ENCODE measurements at places on chromosomes 5 and 9.
A peak's percentile ranks its signal among the peaks of the same experiment; 100 is the strongest.

- no peak for DNase-seq
These were observed 13.2 kb downstream of the SPTAN1 start for GRCh38 chr9:128565578-128565977.

DNA sequence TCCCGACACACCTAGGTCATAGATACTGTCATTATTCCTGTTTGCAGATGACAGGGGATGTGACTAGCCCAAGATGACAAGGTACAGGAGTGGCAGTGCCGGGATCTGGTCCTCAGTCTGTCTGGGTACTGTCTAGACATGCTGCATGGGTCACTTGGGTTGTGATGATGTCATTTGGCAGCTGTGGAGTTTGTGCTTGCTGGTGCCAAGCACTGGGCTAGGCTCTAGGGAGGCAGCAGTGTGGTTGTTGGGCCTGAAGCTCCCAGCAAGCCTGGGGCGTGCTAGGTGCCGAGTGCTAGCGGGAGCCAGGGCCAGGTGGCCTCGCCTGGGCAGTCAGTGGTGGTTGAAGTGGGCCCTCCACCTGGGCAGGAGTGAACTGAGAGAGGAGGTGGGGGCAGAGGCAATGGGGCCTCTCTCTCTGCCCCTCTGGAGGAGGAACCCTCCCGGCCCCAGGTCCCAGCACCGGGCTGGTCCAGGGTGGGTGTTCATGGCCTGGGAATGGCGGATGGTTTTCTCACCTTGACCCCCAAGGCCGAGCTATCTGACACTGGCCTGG is 8.8 kb upstream of the ASB6 start:
- DNase-seq, result no peak

GRCh38 chr5:9456435-9457042 is 89.3 kb downstream of the SEMA5A start:
- peak; percentile 65 for DNase-seq

GRCh38 chr9:115989831-115990230 is 163.8 kb upstream of the PAPPA start:
- DNase-seq, result no peak

DNA sequence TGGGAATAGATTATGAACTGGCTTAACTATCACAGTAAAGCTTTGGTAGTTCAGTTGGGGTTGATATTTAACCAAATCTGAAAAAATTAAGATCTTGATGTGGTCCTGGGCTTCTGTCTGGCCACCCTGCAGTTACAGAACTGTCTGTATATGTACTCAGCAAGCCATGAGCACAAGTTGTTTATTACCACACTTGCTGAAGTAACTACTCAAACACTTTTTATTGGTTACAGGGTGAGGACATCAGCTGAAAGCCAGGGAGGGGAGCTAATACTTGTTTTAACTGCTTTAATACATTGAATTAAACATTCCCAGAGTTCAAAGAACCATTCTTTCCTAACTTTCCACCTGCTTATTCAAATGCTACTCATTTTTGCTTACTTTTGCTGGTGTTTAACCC is 29.4 kb upstream of the KCNN2 start:
- peak; percentile 22 for DNase-seq

- peak; percentile 59 for DNase-seq
These were observed 72.5 kb upstream of the RASA1 start for GRCh38 chr5:87195104-87195591.

GRCh38 chr5:64615895-64616294 is 74.4 kb upstream of the SHISAL2B start:
- no peak for DNase-seq

DNA sequence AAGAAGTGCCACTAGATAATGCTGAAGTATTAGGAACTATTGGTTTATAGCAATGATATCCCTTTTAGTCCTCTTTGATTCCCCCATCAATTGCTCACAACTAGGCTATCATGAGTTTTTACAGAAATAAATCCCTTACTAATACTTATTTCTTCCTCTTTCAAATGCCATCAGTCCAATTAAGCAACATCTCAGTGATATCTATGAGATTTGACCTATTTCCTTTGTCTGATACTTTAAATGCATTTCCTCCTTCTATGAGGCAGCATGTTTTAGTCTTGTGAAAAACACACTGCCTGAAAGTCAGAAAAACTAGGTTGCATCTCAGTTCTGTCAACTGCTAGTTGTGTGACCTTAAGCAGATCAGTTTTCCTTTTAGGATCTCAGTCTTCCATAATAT is 101.6 kb downstream of the FBXW11 start:
- DNase-seq, result no peak

DNA sequence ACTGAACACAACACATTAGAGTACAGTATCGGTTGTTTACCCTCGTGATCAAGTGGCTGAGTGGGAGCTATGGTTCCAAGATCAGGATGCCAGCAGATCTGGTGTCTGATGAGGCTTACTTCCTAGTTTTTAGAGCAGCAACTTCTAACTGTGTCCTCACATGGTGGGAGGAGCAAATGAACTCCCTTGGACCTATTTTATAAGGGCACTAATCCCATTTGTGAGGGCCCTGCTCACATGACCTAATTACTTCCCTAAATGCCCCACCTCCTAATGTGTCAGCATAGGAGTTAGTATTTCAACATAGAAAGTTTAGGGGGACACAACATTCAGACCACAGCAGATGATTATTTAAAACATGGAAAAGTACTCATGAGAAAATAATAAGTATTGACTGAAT is 111.8 kb downstream of the GCNT1 start:
- DNase-seq, result no peak

GRCh38 chr9:16729651-16730050 is 140.8 kb downstream of the BNC2 start:
- DNase-seq, result no peak

DNA sequence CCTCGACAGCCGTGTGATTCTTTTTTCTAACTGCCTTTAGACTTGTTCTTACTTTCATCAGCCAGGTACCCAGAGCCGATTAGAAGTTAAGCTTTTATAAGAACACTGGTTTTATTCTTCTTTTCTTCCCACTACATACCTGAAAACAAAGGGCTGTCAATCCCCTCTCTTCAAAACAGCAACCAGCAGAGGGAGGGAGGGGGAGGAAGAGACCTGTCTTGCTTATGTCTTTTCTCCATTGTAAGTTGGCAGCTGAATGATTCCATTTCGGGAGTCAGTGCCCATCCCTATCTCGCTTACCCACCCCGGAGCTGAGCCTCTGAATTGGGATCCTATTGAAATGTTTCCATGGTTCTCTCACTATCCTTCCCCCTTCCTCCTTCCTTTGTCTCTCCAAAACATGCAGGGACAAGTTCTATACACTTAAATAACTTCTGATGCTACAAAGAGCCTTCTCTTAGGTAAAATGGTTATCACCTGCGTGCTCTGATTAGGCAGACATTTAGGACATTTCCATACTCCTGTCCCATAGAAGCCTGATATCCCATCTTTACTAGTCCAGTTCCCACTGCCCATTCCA is 83.9 kb upstream of the WWC1 start:
- no peak for DNase-seq

- no peak for DNase-seq
These were observed 16.9 kb downstream of the SEMA4D start for GRCh38 chr9:89480825-89481537.

DNA sequence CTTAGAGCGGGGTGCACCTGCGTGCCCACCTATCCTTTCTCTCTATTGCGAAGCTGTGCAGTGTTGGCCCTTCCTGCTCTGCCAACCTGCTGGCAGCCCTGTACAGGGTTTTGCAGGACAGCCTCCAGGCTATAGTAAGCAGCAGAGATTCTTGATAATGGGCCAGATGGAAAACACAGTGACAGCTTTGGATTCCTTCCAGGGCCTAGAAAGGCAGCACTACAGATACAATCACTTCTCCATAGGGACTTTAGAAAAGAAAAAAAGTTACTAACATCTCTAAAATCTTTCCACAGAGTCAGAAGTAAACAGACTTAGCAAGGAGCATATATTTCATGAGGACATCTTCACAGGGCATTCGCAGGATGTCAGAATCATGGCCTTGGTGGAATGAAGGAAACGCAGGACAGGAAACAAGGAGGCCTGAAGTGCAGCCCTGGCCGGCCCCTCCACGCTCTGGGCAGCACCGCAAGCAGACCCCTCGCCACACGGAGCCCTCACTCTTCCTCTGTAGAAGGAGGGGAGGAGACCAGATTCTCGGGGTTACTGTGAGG is 172.1 kb upstream of the GAS1 start:
- DNase-seq, result peak; percentile 81

- no peak for DNase-seq
These were observed 23.2 kb downstream of the FBXW5 start for GRCh38 chr9:136921307-136921706.

- no peak for DNase-seq
These were observed 33.0 kb downstream of the EGFLAM start for GRCh38 chr5:38291355-38291754.

All from fibroblast of villous mesenchyme (primary cell).